ENCODE measurements at places on chromosomes 5 and 9.

DNA sequence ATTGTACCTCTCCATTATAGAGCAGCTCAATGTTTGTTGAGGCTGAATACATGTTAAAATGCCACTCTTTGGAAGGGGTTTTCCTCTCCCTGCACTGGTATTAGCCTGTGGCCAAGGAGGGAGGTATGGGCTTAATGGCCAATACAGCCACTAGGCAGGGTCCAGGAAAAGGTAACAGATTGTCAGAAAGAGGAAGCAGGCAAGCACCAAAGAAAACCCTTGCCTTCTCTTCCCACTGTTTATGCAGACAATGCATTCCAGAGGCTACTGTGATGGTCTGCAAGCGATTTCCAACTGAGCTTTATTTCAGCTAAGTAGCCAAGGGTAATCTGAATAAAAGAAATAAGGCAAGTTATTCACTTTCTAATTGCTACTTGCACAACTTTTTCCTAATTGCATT, 95.3 kb upstream of the SLC27A6 start:
- DNase-seq = no peak

- DNase-seq = peak; percentile 55
These were observed 1.9 kb downstream of the GPBP1 start for GRCh38 chr5:57175551-57176309.

GRCh38 chr9:79384501-79384900, 187.3 kb upstream of the TLE4 start:
- DNase-seq = no peak

- no peak for DNase-seq
These were observed 323.7 kb downstream of the ARRDC3 start for GRCh38 chr5:91059409-91059808.

GRCh38 chr5:72281764-72282499, 38.1 kb downstream of the MRPS27 start:
- no peak for DNase-seq

DNA sequence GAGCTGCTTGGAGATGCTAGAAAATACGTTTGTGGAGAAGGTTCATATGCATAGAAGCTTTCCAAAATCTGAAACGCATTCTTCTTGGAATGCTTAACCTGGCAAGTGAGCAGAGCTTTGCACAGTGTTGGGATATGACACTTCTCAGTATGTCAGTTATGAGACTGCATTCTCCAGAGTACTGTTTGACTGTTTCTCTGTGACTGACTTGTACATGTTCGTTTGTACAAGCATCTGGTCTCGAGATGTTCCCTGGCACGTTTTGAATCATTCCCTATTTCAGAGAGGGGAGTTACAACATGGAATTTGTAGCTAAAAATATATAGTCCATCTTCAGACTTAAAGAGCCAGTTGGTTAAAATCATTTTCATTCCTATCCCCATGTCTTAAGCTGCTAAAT, 272.4 kb downstream of the ARRDC3 start:
- no peak for DNase-seq

DNA sequence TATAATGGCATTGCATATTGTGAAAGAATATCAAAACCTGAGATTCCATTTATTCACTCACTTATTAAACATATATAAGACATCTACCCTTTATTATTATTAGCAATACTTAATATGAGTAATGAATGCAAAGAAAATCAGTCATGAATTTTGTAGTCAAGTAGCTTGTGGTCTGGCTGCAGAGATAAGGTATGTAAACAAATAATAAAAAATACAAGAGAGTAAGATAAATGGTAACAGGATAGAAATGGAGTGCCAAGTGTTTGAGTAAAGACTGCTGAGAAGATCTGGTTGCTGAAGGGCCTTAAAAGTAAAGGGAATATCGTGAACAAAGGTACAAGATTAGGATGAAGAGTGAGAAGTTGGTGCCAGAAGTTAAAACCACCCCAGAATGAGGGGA, 18.4 kb downstream of the TRIM32 start:
- DNase-seq = no peak

DNA sequence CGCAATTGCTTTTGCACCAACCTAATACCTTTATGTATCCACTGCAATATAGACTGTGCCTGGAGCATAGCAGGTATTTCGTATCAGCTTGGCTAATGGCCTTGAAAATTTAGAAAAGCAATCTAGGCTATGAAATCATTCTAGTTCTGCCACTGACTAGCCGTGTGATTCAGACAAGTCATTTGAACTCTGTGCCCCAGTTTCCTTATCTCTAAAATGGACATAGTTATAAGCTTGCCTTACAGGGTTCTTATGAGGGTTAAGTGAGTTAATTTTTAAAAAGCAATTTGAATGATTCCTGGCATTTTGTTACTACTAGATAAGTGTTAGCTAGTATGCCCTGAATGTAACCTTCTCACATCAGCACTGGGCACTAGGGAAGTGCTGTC, 80.5 kb upstream of the PUM3 start:
- no peak for DNase-seq

DNA sequence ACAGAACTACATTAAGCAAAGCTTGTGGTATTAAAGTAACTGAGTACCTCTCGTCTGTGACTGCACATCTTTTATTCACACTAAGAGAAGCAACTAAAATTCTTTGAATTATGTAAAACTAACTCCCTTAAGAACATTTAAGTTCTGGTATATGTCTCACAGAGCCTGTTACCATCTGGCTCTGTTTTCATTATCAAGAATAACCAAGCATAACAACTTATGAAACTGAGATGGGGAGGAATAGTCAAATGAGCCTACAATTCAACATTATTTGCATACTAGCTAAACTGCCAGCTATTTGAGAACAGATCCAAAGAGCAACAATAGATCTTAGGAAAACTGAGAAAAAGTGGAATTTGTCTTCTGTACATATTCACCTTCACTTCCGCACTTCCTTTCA, 25.3 kb upstream of the ISOC1 start:
- no peak for DNase-seq

GRCh38 chr5:111973961-111974360, 217.0 kb upstream of the NREP start:
- DNase-seq = no peak

GRCh38 chr9:87375397-87376073, 122.1 kb upstream of the DAPK1 start:
- no peak for DNase-seq
